ENCODE measurements at places on chromosomes 5 and 9.
A peak's percentile ranks its signal among the peaks of the same experiment; 100 is the strongest.

DNA sequence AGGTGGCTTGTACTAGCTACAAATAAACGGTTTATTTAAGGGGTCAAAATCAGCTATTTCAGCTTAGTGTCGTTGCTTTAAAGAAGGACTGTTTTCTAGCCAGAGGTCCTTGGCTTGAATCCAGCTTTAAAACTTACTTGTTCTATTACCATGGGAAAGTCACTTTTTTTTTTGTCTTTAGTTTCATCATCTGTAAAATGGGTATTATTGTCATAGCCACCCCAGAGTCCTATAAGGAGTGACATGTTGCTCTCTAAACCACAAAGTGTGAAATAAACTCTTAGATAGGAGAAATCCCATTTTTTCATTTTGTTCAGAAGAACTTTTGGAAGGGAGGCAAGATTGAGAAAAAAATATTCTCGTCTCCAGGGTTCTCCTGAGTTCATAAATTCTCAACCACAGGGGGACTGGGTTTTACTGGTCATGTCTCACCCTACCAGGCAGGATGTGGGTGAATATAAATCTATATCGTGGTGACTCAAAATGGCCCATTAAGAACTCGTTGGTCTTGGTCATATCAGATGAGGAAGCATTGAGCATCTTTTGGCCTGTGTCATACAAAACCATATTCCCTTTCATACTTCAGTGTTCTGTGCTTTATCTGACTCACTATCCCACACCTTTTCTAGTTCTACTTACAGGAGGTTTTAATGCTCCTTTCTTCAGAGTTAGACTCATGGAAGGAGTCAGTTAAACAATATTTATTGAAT lies 202.7 kb upstream of the NR3C1 start:
- DNase-seq, result peak; percentile 54

DNA sequence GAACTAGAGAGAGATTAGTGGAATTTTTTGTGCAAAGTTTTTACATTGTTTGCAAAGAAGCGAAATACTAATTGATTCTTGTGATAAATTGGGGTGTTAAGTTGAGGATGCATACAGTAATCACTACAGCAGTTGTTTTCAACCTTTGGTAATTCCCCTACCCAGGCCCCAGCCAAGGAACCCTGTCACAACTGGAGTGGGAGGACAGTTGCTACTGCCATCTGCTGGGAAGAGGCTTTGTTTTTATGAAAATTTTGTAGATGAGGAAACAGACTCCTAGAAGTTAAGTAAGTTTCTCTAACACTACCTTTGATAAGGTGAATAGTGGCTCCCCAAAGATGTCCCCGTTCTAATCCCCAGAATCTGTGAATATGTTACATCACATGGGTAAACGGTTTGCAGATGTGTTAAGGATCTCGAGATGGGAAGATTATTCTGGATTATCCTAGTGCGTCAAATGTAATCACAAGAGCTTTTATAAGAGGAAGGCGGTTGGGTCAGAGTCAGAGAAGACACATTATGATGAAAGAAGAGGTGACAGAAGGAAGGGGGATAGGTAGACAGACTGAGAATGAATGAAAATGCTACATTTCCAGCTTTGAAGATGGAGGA lies 34.0 kb upstream of the PPP1R2B start:
- DNase-seq, result peak; percentile 48

- DNase-seq, result no peak
Measured at GRCh38 chr5:75666801-75667200, 50.4 kb downstream of the POC5 start.

- DNase-seq, result no peak
Measured at GRCh38 chr9:3367185-3367584, 158.6 kb downstream of the RFX3 start.

DNA sequence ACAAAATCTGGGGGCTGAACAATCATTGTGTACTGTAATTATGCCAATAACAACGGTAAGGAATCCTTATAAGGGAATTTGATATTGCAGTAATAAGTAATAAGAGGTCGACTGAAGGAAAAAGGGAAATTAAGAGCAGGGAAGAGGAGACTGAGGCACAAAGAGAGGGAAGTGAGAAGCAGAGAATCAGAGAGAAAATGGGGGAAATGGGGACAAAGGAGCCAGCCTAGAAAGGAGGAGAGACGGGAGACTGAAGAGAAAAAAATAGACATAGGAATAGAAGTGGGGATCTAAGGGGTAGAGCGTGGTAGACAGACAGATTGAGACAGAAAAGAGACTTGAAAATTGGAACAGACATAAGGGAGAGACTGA lies 518 bp upstream of the ZNF300 start:
- no peak for DNase-seq

DNA sequence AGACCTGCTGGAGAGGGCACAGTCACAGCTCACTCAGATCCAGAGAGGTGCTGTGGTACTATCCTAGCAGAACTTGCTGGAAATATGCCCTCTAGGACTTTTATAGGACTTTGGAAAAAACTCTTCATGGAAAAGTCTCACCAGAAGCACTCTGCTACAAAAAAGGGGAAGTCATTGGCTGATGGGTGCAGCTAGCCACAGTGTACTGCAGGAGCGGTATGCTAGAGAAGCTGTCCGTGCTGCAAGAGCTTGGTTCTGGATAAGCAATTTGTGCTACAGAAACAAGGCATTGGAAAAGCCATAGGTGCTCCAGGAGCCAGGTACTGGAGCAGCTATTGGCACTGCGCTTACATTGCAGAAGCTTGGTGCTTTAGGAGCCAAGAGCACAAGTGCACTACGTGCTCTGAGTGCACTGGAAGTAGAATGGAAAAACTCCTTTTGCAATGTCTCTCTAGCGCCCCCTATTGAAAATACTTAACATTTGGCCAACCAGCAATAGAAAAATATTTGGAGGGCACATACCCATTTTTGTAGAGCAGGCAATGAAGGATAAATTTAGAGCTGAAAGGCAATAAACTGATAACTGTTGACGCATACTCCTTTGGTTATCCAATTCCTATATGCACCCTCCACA lies 83.4 kb downstream of the MEGF10 start:
- DNase-seq, result no peak

DNA sequence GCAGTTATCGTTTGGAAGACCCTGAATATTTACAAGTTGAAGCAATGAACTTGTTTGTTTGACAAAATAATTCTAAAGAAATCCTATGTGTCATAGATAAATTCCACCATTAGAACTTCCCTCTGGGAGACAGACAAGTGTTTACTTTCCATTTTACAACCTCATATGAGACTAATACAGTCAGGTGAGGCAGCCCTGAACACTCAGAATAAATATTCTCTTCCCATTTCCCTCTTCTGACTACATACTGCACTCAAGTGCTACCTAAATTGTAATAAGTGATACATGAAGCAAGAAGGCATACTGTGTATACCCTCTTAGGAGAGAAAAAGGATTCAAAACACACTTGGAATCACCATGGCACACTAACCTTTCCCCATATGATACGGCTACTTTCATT lies 6.8 kb downstream of the RASEF start:
- DNase-seq, result no peak

GRCh38 chr5:143592648-143593047 lies 189.2 kb upstream of the NR3C1 start:
- no peak for DNase-seq

DNA sequence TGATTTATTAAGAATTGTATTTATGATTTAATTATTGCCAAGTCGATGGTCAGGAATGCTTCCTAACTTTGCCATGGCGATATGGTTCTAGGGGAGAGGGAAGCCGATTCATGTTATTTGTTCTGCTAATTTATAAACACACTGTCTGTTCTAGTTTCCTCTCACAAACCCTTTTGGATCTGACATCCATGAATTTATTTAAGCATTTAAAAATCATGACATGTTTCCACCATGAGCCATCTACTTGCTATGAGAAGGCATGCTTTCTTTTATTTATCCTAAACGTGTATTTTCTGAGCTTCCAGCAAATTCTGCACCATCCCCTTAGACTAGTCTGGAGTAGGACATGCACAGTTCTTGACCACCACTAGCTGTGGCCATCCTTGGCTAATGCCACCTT lies 136.6 kb upstream of the STC2 start:
- no peak for DNase-seq

- DNase-seq, result no peak
Measured at GRCh38 chr5:144390133-144390532, 219.5 kb downstream of the KCTD16 start.

DNA sequence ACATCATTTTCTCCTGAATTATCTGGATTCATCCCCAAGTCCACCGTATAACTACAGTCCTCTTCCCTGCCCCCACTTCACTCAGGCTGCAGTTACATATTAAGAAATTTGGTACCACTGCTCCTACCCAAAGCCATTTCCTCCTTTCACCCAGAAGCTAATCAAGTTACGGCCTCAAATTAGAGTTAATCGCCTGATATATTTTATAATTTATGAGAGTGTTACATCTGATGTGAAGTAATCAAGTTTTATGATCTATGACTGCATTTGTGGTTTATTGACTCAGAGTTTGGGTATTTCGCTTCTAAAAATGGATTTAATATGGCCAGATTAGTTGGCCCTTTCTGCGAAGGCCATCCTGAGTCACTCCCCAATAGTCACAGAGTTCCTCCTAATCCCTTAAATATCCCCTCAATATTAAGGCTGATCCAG lies 223.6 kb upstream of the KIF2A start:
- no peak for DNase-seq

DNA sequence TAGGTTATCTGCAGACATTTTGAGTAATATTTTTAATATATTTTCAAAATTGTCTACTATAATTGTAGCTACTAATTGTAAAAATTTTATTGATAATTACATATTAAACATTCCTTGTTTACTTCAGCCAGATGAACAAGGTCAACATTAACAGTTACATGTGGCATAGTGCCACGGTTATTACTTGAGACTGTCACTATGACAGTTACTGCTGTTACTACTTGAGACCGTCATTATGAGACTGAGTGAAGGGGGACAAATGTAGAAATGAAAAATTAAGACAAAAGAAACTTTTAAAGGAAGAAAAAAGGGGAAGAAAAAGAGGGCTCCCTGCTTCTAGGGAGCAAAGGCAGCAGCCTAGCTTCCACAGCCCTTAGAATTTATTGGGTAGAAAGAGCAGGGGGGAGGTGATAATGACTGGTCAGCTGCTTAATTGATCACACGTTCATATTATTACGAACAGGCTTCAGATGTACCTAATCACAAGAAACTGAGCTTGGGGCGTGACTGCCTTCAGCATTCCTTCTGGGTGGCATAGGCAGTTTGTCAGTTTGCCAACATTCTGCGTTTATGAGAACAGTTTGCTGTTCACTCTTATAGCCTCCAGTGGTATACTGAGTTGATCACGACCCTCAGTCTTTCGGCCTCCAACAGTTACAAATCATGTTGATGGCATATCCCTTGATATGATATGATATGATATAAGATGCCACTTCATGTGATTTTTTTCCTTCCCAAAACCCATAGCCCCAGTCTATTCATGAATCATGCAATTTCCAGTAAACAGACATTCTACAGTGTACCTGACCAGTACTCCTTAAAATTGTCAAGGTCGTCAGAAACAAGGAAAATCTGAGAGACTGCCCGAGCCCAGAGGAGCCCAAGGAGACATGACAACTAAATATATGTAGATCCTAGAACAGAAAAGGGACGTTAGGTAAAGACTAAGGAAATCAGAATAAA lies 13.1 kb downstream of the MARCHF6 start:
- DNase-seq, result no peak

GRCh38 chr9:130513078-130513477 lies 66.3 kb upstream of the FUBP3 start:
- no peak for DNase-seq

DNA sequence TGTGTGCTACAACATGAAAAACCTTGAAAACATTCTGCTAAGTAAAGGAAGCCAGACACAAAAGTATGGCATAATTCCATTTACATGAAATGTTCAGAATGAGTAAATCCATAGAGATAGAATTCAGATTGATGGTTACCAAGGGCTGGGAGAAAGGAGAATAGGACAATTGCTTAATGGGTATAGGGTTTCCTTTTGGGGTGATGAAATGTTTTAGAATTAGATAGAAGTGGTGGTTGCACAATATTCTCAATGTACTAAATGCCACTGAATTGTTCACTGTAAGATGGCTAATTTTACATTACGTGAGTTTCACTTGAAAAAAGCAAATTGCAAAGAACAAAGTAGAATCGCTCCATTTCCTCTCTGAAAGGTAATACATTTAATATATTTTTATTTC lies 43.0 kb upstream of the GAS1 start:
- no peak for DNase-seq

DNA sequence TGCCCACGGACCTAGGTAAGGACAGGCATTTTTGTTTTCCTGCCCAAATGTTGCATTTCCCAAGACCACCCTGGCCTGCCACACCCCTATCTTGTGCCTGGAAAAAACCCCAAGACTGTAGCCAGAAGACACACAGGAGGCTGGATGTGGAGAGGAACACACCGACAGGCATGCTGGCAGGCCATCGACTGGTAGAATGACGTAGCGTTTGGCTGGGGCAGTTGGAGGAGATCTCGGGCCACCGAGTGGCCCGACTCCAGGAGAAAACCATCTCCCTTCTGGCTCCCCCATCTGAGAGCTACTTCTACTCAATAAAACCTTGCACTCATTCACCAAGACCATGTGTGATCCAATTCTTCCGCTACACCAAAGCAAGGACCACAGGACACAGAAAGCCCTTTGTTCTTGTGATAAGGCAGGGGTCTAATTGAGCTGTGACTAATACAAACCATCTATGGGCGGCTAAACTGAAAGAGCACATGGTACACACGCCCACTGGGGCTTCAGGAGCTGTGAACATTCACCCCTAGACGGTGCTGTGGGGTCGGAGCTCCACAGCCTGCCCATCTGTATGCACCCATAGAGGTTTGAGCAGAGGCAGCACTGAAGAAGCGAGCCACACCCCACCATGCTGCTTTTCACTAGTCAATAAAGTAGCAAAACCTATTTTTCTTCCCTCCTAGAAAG lies 38.9 kb upstream of the N4BP3 start:
- peak; percentile 53 for DNase-seq

GRCh38 chr5:150120617-150121447 lies 34.5 kb upstream of the CSF1R start:
- no peak for DNase-seq

DNA sequence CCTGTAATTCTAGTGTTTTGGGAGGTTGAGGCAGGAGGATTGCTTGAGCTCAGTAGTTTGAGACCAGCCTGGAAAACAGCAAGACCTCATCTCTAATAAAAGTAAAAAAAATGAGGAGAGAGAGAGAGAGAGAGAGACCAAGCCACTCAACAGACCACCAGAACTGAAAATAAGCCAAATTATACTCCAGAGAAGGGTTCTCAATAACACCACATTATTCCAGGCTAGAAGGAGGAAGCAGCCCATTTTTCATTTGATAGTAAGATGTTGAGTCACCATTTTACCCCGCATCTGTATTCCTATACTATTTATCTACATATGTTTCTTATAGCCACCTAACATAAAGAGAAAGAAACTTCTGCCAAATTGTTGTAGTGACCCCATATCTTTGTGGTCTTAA lies 134.8 kb downstream of the PCSK5 start:
- no peak for DNase-seq

- no peak for DNase-seq
Measured at GRCh38 chr9:93280661-93281259, 96.8 kb downstream of the WNK2 start.

GRCh38 chr9:137678202-137678601 lies 59.4 kb downstream of the EHMT1 start:
- no peak for DNase-seq
